ENCODE measurements at places on chromosomes 3 and 15.

- DNase-seq, result no peak
Observed at GRCh38 chr3:39144748-39145380, 8.5 kb downstream of the CSRNP1 start.

GRCh38 chr3:197559651-197560050, 3.9 kb upstream of the BDH1 start:
- no peak for DNase-seq

GRCh38 chr15:91592567-91592966, 260.9 kb upstream of the SLCO3A1 start:
- no peak for DNase-seq

- peak; percentile 76 for DNase-seq
Observed at GRCh38 chr3:98817547-98818041, 54.5 kb downstream of the ST3GAL6 start.

- no peak for DNase-seq
Observed at GRCh38 chr15:37691911-37692310, 242.5 kb upstream of the TMCO5A start.

GRCh38 chr15:93319121-93319814, 230.3 kb upstream of the RGMA start:
- DNase-seq, result no peak

DNA sequence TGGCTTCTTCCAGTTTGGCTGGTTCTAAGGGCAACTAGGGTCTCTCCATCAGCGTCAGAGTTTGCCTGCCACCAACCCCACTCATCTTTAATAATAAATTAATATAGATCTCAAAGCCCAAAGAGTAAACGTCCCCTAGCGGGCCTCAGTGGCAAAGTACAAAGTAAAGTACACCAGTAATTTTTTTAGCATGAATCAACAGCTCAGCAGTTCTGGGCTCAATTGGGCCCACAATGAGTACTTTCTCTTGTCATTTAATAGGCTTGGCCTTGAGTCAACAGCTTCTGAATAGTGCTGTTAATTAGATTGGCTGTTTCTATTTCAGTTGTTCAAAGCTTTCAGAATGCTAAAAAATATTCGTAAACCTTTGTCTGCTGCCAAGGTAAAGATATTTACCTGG, 89.0 kb upstream of the PFN2 start:
- no peak for DNase-seq

- peak; percentile 58 for DNase-seq
Observed at GRCh38 chr3:17195856-17196604, 311.3 kb downstream of the PLCL2 start.

DNA sequence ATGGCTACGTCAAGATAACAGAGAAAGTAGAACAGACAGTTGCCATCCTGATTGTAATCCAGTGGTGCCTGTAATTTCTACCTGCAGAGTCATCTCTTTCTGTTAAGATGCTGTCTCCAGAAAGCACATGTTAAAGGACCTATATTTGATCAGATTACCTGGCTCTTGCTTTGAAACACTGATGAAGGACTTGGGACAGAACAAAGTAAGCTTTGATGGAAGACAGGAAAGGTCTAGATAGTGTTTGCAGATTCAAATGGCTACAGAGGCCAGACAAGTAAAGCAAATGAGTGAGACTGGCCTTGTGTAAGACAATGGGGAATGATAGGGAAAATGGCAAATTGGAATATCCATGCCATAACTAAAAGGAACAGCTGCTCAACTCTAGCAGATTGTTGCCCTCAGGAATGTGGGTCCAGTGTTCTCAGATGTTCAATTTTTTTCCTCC, 1.8 kb upstream of the GSK3B start:
- no peak for DNase-seq

GRCh38 chr15:65970937-65971740, 101.8 kb downstream of the RAB11A start:
- DNase-seq, result peak; percentile 11

DNA sequence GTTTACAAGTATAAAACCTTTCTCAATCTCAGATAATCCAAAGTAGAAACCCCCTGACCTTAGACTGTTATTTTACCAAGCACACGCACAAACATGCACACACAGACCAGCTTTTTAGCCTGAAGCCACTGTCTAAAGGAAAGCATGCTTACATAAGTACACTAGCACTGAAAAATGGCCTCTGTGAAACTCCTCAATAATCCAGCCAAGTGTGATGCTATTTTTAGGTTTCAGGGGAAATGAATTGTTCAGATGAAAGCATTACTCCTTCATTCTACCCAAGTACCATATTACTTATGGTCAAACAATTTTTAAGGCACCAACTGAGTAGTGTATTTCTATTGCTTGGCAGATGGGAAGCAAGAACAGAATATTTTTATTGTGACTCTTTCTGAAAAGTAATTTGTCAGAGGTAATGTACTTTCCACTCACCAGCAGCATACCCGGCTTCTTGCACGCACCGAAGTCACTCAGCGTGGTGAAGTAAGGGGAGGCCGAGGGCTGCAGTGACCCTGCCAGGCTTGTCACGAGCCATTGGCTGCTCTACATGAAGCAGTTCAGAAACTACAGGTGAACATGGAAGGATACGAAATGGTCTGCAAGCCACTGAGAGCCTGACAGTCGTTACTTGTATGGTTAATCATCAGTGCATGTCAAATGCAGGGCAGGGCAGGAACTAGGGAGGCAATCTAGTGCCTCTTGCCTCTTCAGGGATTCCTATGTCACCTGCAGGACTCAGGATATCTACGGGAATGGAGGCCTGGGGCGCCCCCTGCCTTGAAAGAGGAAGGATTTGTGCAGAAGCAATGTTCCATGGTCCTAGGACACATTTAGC, 106.7 kb downstream of the GABRB3 start:
- DNase-seq, result no peak

DNA sequence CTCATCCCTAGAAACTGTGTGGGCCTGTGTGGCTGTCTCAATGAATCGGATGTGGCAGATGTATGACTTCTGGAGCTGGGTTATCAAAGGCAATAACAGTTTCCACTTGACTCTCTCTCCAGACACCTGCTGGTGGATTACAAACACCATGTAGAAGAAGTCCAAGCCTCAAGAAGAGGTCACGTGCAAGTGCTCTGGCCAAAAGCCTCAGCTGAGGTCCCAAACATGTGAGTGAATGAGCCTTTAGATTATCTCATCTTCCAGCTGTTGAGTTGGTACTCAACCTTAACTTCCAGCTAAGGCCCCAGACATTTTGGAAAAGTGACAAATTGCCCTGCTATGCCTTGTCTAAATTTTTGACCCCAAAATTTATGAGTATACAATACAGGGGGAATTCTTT, 42.7 kb upstream of the IL12A start:
- DNase-seq, result no peak

DNA sequence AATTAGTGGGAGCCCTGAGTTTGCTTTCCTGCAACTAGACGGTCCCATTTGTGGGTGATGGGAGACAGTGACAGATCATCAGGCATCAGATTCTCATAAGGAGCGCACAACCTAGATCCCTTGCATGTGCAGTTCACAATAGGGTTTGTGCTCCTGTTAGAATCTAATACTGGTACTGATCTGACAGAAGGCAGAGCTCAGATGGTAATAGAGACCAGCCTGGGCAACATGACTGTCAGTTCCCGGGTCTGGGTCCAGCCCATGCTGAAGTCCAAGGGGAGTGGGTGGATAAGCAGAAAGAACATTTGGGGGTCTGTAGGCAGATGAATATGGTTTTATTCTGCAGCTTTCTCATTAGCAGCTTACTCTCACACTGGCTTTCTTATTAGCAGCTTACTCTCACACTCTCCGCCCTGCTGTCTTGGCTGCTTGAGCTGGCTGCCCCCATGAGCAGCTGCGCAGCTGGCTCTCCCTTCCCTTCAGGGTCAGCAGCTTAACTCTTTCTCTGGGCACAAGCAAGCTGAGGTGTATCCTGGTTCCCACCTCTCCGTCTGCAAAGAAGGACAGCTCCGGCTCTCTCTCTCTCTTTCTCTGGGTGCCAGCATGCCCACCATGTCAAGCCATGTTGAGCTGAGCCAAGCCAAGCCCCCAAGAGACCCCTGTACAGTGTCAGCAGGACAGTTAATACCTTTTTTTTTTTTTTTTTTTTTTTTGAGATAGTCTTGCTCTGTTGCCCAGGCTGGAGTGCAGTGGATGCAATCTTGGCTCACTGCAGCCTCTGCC, 46.5 kb downstream of the KLHDC8B start:
- peak; percentile 51 for DNase-seq

DNA sequence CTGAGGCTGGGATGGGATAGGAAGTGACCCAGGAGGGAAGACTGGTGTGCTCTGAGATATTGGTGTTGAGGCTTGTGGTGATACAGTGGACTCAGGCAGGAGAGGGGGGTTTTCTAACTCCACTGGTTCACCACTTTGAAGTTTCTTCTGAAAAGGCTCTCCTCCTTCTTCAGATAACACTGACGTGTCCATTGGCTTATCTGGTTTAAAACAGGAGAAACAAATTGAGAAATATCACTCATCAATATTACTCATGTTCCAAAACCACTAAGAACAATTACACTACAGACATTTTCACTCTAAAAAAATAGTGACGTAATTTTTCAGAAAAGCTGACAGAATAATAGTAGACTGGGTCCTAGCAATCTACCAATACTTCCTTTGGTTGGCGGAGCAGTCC, 23.1 kb downstream of the TP53BP1 start:
- DNase-seq, result peak; percentile 82

- no peak for DNase-seq
Observed at GRCh38 chr3:170471149-170471548, 52.5 kb downstream of the CLDN11 start.

DNA sequence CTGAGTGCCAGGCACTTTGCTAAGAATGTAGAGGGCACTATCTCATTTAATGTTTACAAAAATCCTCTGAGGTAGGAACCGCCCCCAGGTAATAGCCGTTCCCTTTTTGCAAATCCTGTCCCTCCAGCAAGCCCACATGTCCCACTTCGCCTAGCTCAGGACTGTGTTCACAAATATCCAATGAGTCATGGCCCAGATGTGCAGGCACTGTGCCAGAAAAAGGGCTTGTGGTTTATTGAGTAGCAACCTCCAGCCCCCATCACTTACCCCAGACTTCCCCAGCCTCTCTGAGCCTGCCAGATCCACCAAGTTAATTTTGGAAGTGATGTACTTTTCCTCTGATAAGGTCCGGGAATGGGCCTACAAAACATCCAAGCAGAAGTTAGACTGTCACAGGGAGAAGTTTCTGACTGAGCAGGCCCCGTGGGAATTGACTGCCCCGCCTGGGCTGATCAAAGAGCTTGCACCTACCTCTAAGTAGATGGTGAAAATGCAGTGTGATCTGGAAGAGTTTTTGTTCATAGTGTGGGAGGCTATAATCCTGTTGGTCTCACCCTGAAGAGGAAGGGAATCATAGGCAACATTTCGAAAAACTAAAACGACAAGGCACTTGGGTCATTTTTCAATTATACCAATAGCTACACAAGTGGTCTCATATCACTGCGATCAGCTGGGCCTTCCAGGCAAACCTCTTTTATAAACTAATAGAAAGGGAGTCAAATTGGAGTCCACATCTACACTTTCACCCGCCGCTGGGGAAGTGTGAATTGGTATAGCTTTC, 15.7 kb downstream of the KIF9 start:
- peak; percentile 96 for DNase-seq

GRCh38 chr3:17009826-17010225, 125.1 kb downstream of the PLCL2 start:
- DNase-seq, result peak; percentile 30

DNA sequence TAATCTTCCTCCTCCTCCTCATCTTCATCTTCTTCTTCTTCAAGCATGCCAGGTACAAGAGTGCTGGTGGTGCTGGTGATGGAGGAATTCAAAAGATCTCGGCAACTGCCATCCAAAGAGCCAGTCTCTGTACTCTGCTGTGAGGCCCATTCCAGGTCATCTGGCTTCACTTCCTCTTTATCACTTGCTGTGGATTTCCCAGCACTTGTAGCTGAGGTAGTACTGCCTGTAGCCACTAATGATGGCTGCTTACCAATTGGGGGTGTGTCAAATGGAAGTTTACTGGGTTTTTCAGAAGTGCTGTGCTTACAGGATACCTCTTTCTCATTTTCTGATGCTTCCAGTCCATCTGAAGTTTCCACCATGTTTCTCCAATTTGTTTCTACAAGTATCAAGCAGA, 28.8 kb upstream of the SHC4 start:
- no peak for DNase-seq

- DNase-seq, result no peak
Observed at GRCh38 chr15:74809242-74809641, 3.4 kb upstream of the LMAN1L start.

DNA sequence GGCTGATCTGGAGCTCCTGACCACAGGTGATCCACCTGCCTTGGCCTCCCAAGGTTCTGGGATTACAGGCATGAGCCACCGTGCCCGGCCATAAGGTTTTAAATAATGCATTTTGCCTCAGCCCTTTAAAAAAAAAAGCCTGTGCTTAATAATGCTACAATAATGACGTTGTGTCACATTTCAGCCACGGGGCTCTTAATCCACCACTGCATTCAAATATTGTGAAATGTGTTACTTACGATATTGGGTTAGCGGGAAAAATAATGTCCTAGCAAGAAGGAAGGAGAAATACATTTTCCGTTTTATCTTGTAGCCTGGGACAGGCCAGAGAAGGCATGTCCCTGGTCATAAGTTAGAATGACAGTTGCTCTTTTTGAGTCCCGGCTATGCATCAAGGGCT, 17.6 kb downstream of the PAQR5 start:
- no peak for DNase-seq

GRCh38 chr15:88223084-88223483, 33.5 kb downstream of the NTRK3 start:
- DNase-seq, result no peak

- DNase-seq, result no peak
Observed at GRCh38 chr3:112001526-112001925, 2.8 kb downstream of the TAGLN3 start.

DNA sequence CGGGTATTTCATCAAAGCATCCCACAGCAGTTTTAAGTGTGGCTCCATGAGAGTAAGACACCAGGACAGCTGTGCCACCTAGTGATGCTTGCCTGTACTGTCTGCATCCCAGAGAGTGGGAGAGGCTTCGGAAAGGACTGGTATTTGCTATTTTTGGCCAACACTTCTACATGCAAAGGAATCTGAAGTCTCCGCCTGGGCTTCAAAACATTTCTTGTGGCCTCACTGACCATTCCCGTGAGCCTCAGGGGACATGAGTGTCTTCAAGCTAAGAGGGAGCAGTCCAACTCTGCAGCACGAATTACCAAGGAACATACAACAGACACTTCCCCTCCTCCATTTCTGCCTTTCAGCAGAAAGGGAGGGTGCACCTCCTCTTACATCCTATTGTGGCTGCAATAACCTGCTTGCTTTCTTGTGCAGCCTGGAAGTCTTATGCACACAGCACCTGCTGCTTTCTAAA, 177.5 kb downstream of the RORA start:
- DNase-seq, result peak; percentile 76

GRCh38 chr3:121566773-121567172, 976 bp upstream of the ARGFX start:
- DNase-seq, result no peak

Data from cardiac fibroblast (primary cell).